Stomach (tissue), 19 donors: ENCODE measurements at places on chromosomes 2 and 18. TPM values are rescaled to one million over a fixed set of nuclear protein-coding genes. Genes with fewer than 3 reads are reported as not detected.

GRCh38 chr2:233766416-233766815, 6.3 kb downstream of the UGT1A1 start:
- H3K4me1 ChIP-seq: no peaks in the 10 kb centered on the region
- H3K27ac ChIP-seq: no peak overlapping the region
- no peak for DNase-seq
- H3K4me3 ChIP-seq: no peak overlapping the region
- no peaks in the 10 kb centered on the region for H3K27me3 ChIP-seq

- peak overlapping the region; percentile 56 for H3K4me3 ChIP-seq
- no peaks in the 10 kb centered on the region for H3K36me3 ChIP-seq
- H3K27me3 ChIP-seq: peaks cover 8% of the 10 kb centered on the region
- H3K4me1 ChIP-seq: peaks cover 25% of the 10 kb centered on the region
Observed at GRCh38 chr2:209425471-209426071, 1.7 kb downstream of the MAP2 start.

Gene MREG
- 2.6 TPM for polyA plus RNA-seq

GRCh38 chr2:201150454-201151020, 32.4 kb upstream of the CASP10 start:
- no peak overlapping the region for H3K4me3 ChIP-seq
- H3K27ac ChIP-seq: peak overlapping the region; percentile 69
- no peak for DNase-seq
- no peaks in the 10 kb centered on the region for H3K4me1 ChIP-seq
- H3K36me3 ChIP-seq: peaks cover 88% of the 10 kb centered on the region

GRCh38 chr18:79509536-79509930, 113.8 kb downstream of the NFATC1 start:
- H3K4me3 ChIP-seq: no peak overlapping the region
- H3K36me3 ChIP-seq: no peaks in the 10 kb centered on the region
- no peak for DNase-seq
- H3K27me3 ChIP-seq: no peaks in the 10 kb centered on the region
- H3K27ac ChIP-seq: no peak overlapping the region
- H3K4me1 ChIP-seq: peaks cover 17% of the 10 kb centered on the region

DNA sequence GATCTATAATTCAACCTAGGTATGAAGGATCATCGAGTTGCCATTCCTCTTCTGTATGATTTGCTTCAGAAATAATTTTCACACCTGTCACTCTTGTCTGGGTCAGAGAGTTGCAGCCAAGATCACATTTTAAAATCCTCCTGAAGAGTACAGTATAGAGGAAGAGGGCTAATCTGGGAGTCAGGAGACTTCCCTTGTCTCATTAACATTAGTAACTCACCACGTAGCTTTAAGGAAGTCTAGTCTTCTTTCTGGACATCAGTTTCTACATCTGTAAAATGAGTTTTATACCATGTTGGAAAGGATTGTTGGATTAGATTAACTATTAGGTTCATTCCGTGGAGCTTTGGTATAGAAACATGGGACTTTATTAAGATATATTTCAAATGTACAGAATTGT, 109.4 kb downstream of the TDRD15 start:
- no peaks in the 10 kb centered on the region for H3K36me3 ChIP-seq
- no peaks in the 10 kb centered on the region for H3K4me1 ChIP-seq
- DNase-seq: no peak
- no peaks in the 10 kb centered on the region for H3K27me3 ChIP-seq
- no peak overlapping the region for H3K27ac ChIP-seq
- no peak overlapping the region for H3K4me3 ChIP-seq

GRCh38 chr2:97651114-97651513, 5.3 kb downstream of the COX5B start:
- H3K27me3 ChIP-seq: no peaks in the 10 kb centered on the region
- peaks cover 10% of the 10 kb centered on the region for H3K4me1 ChIP-seq
- peaks cover 29% of the 10 kb centered on the region for H3K36me3 ChIP-seq
- DNase-seq: no peak
- H3K4me3 ChIP-seq: no peak overlapping the region
- no peak overlapping the region for H3K27ac ChIP-seq

Gene IL36B
- polyA plus RNA-seq: not detected

GRCh38 chr2:8242739-8243138, 439.1 kb upstream of the ID2 start:
- DNase-seq: no peak
- H3K36me3 ChIP-seq: no peaks in the 10 kb centered on the region
- H3K27ac ChIP-seq: no peak overlapping the region
- H3K4me1 ChIP-seq: no peaks in the 10 kb centered on the region
- H3K27me3 ChIP-seq: no peaks in the 10 kb centered on the region
- H3K4me3 ChIP-seq: no peak overlapping the region

- no peak overlapping the region for H3K27ac ChIP-seq
- H3K36me3 ChIP-seq: no peaks in the 10 kb centered on the region
- DNase-seq: no peak
- H3K4me3 ChIP-seq: no peak overlapping the region
- no peaks in the 10 kb centered on the region for H3K4me1 ChIP-seq
Observed at GRCh38 chr2:145329971-145330370, 810.1 kb upstream of the ZEB2 start.
